ENCODE measurements at places on chromosomes 16 and 17.

- no peak for DNase-seq
These were observed 1.2 kb upstream of the SOST start for GRCh38 chr17:43759836-43760235.

DNA sequence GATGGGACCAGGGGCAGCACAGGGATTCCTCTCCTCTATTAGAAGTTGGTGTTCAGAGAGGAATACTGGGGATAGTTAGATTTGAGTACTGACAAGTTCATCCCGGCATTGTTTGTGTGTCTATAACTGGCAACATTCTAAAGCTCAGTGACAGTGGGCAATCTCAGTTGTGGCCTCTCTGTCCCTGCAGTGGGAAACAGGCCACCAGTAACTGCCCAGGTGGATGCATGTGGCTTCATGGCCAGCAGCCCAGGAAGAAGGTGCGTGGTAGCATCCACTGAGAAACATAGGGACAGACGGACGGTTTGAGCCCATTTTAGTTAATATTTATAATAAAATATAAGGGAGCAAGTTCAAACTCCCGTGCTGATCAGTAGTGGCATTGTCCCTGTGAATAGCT, 51.5 kb downstream of the B9D1 start:
- no peak for DNase-seq

GRCh38 chr17:1707107-1707506, 3.1 kb downstream of the TLCD2 start:
- DNase-seq: no peak

DNA sequence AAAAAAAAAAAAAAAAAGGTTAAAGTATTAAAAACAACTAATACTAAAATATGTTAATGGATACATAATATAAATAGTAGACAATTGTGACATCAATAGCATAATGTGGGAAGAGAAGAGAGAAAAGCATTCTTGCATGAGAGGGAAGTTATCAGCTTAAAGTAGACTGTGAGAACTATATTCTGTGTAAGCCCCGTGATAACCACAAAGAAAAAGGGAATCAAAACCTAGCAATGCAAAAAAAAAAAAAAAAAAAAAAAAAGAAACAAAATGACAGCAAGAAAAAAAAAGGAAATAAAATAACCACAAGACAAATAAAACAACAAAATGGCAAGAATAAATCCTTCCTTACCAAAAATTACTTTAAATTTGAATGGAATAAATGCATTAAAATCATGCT, 39.8 kb upstream of the MYLK3 start:
- no peak for DNase-seq

DNA sequence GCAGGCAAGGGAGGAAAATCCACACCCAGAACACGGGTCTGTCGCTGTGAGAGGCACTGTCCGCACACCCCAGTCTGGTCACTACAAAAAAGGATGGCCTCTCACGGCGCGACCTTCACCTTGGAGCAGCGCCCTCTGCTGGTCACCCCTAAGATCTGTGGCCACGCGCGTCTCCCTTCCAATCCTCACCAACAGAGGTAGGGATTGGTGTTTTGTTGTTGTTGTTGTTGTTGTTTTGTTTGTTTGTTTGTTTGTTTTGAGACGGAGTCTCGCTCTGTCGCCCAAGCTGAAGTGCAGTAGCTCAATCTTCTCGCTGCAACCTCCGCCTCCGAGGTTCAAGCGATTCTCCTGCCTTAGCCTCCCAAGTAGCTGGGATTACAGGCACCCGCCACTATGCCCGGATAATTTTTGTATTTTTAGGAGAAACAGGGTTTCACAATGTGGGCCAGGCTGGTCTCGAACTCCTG, 15.0 kb upstream of the C17orf58 start:
- DNase-seq: peak; percentile 80

DNA sequence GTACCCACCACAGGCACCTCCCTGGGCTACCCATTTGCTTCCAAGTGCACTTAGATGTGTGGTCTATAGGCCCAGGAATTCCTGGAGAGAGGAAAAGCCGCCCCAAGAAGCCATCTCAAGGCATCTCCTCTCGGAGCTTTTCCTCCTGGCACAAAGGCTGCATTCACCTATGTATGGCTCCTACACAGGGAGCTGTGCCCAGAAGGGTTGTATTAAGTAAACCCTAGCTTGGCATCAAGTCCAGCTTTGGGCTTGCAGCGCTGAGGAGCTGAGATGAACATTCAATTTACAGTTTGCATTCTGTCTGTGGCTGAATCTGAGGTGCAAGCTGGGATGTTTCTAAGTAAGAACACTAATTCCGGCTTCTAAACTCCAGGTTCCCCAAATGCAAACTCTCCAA, 81.3 kb downstream of the CDYL2 start:
- no peak for DNase-seq

GRCh38 chr17:49545007-49545660, 30.5 kb upstream of the NXPH3 start:
- no peak for DNase-seq

DNA sequence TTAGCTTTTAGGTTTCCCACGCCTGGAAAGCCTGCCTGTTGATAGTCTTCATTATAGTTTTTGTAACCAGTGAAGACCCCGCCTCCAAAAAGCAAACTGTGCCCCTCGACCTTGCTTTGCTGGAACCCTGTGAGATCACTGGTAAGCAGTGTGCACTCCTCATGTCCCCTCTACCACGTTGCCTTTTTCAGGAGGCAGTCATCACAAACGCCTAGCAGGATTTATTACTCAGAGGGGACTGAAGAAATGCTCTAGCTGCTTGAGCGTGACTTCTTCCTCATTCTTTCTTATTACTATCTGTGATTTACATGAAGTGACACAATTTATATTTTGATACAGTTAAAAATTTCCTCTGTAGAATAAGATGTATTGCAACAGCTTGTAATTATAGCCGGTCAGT, 6.5 kb upstream of the KRTAP3-1 start:
- DNase-seq: no peak

- no peak for DNase-seq
These were observed 480.6 kb downstream of the TMEM114 start for GRCh38 chr16:8109510-8110369.

- no peak for DNase-seq
These were observed 32.0 kb downstream of the PIMREG start for GRCh38 chr17:6476076-6476809.

DNA sequence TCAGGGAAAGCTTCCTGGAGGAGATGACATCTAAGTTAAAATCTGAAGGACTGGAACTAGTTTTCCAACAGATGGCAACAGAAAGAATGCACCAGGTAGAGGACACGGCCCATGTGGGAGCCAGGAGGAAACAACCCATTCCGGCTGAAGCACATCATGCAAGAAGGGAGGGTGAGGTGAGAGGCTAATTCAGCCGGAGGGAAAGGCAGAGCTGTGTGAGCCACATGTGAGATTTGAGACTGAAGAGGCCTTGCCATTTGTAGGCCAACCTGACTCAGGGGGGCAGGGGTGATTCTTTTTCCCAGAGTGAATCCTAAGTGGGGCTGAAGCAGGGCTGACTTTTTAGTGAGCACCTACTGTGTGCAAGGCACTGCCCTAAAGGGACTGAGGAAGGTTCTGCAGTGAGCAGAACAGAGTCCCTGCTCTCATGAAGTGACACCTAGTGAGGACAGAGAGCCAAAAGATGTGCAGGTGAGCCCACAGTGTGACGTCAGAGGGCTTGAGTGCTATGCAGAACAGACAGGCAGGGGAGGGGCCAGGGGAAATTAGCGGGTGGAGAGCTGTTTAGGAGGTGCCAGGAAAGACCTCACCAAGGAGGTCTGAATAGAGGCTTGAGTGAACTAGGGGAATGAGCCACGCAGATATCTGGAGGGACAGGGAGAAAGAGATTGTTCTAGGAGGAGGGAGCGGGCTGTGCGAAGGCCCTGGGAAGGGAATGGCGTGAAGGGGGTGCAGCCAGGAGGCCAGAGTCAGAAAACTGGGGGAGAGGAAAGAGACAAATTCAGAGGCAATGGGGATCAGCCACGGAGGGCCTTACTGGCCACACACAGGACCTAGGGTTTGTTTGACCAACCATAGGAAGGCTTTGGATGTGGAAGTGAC, 19.8 kb upstream of the IL21R start:
- peak; percentile 1 for DNase-seq

DNA sequence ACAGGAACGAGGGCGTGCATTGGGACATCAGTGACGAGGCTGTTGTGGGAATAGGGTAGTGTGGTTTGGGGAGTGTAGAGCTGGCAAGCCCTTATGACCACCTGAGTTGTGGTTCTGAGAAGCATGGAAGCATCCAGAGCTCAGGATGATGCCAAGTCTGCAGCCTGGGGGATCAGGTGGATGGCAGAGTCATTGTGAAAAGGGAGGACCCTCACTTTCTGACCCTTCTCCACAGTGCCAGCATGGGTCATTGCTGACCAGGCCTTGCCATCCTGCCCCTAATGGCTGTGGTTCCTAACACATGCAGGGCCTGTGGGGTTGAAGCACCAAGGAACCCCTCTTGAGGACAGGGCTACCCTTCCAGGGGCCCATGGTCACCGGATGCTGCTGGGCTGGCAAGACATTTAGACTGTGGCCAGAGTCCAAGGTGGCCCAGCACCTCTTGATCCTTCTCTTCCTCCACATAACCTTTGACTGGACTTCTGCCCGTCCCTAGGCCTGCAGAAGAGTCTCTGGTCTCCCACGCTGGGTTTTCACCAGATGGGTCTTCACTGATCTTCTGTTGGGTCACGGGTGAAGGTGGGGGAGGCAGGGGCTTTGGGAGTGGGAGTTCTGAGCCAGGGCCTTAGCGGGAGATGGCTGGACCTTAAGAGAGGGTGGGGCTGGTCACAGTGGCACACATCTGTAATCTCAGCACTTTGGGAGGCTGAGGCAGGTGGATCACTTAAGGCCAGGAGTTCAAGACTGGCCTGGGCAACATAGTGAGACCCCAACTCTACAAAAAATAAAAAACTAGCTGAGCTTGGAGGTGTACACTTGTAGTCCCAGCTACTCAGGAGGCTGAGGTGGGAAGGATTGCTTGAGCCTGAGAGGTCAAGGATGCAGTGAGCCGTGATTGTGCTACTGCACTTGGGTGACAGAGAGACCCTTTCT, 2.0 kb upstream of the PLA2G15 start:
- DNase-seq: no peak

GRCh38 chr16:12265108-12265507, 288.6 kb downstream of the SNX29 start:
- DNase-seq: no peak

- DNase-seq: peak; percentile 75
These were observed 2.9 kb downstream of the GNAO1 start for GRCh38 chr16:56193951-56194726.

GRCh38 chr17:15457723-15458094, 9.7 kb downstream of the CDRT4 start:
- no peak for DNase-seq

- no peak for DNase-seq
These were observed 41.2 kb downstream of the REXO5 start for GRCh38 chr16:20847550-20847949.

GRCh38 chr16:83409347-83409746, 398.4 kb upstream of the HSBP1 start:
- DNase-seq: no peak

DNA sequence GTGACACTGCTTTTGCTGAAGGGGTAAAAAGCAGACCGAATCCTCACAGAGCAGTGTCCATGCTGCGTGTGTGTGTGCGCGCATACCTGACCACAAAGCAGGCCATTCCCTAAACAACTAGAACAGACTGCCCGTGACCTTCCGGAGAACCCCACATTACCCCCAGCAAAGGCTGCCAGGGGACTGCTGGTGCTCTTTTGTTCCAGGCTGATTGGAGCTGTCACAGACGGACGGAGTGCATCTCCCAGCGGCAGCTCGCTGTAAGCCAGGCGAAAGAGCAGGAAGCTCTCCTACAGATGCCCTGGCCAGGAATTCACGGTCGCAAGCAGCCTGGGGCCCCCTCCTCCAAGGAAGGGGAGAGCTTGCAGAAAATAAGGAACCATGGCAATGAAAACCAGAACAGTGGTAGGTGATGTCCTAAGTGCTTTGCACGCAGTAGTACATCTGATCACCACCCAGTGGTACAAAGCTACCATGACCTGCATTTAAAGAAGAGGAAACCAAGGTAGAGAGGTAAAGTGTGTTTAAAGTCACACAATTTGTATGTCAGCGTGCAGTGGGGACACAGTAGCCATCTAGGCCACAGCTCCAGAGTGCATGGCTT, 153.4 kb upstream of the DYNLRB2 start:
- DNase-seq: no peak

- DNase-seq: no peak
These were observed 1114.2 kb upstream of the GOT2 start for GRCh38 chr16:59848296-59848695.

DNA sequence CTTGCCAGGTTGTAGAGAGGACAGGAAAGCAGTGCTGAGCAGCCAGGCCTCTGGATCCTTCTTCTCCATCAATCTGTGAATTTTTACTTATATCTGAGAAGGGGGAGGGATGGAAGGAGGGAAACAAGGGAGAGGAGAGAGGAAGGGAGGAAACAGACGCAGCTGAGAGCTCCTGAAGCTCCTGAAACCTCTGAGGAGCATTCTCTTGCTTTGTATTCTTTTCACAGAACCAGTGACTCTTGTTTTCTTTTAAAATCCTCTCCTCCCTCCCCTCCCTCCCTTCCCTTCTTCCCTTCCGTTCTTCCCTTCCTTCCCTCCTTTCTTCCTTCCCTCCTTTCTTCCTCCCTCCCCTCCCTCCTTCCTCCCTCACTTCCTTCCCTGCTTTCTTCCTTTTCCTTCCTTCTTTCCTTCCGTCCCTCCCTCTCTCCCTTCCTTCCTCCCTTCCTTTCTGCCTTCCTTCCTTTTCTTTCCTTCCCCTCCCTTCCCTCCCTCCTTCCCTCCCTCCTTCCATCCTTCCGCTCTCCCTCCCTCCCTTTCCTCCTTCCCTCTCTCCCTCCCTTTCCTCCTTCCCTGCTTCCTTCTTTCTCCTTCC, 60.0 kb upstream of the RBFOX1 start:
- no peak for DNase-seq

GRCh38 chr16:75462806-75463205, 1.7 kb downstream of the TMEM170A start:
- no peak for DNase-seq

DNA sequence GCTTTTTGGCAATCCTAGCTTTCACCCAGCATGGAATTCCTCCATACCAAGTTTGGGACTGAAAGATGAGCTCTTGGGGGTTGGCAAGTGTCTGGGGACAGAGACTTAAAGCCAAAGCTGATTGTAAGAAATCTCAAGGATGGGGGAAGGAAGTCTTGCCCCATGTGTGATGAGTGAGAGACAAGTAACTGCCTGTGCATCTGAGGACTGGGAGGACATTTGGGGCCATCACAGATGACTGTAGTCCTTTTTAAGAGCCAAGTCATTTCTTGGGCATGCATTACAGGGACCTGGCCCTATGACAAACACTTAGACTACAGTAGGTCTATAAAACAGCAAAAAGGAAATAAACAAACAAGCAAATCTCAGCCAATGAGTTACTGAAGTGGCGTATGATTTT, 36.3 kb upstream of the CCL2 start:
- no peak for DNase-seq

DNA sequence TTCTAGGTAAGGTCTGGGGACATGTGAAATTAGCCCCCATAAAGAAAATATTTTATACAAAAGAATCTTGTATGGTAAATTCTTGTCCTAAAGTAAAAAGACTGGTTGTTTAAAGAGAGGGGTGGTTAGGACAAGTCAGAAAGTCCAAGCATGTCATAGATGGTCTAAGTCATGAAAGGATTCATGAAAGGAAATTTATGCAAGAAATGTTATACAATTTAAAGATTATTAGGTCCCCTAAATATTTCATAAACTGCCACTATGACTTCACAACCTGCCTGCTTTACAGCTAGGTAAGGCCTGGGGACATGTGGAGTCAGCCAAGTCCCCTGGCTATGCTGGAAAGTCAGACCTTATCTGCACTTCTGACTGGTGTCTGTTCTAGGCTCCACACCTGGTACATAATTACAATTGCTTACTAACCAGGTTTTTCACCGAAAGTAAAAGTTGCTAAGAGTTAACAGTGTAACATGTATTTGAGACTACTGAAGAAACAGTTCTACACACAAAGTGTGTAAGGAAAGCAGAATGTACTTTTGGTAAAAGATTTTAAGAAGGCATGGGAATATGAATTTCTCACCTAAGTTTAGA, 17.0 kb downstream of the N4BP1 start:
- no peak for DNase-seq

Data from activated naive CD8-positive, alpha-beta T cell treated with anti-CD3 and anti-CD28 coated beads, Interleukin-2, amount 50 U/mL, for 24 hours (primary cell).